ENCODE measurements at places on chromosomes 4 and X.

DNA sequence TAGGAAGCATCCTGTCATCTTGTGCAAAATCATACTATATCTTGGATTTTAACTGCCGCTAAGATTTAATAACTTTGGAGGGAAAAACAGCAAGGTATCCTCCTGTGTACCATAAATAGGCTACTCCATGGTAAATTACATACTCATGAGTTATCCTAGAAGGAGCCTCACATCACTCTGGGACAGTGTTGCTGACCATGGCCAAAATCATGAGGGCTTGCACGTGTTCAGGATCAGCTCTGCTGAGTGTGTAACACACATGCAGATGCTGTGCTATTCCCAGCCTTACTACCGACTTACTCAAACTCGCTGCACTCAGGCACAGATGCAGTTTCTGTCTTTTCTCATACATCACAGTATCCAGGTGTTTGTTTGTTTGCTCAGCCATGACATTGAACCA, 56.6 kb downstream of the DKK2 start:
- no peak for DNase-seq

DNA sequence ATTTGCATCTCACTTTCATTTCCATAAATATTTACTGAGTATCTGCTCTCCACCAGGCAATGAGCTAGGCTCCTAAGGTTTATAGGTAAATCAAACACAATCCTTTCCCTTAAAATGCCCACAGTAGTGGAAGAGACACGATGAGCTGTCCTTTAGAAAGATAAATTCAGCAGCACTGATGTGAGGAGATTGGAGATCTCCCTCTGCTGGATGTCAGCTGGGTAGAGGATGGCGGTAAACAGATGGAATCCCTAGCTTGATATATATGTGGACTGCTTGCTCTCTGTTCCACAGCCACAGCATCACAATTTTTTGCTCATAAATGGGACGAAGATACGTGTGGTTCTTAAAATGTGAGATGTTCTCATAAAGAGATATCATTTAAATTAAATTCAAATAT, 216.4 kb upstream of the RASGEF1B start:
- DNase-seq: no peak

GRCh38 chr4:38082424-38083385, 122.5 kb downstream of the PTTG2 start:
- no peak for DNase-seq

- no peak for DNase-seq
Measured at GRCh38 chr4:113447061-113447460, 314.5 kb downstream of the CAMK2D start.

- DNase-seq: no peak
Measured at GRCh38 chr4:138460477-138461414, 218.6 kb upstream of the SLC7A11 start.

DNA sequence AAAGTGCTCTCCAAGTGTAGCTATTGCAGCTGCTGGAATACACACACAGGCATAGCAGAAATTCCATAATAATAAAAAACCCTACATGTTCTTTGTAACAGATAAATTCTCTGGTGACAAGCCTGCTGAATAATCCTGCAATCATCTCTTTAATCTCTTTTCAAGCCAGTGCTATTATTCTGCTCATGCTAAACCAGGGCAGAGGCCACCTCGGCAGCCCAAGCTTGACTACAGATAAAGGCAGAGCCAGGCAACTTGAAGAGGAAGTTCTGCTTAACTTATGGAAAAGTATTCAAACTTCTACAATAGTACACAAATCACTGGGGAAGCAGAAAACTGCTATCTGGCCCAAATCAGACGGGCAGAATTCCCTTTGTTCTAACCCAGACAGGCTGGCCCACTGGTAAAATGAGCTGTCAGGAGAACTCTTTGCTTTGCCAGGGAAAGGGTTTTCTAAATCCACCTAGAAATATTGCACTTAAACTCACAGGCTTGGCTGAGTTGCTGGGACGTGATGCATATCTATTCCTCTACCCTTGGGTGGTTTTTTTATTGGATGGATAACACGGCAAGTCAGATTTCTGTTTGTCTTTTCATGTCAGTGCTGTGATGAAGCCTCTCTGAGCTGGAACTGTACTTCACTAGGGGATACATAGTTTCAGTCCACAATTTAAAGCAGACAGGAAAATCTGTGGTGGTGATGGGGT, 70.5 kb downstream of the GATB start:
- no peak for DNase-seq

DNA sequence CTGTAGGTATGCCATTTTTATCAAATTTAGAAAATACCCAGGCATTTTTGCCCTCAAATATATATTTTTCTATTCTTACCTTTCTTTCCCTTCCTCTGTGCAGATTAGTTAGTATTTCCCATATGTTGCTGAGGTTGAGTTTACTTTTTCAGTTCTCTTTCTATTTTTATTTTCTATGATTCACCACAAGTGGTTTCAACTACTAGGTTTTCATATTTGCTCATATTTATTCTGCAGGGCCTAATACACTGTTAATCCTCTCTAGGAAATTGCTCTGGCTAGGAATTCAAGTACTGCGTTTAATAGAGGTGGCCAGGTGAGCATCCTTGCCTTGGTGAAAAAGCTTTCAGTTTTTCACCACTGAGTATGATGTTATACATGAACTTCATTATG, 1535.3 kb upstream of the PCDH10 start:
- no peak for DNase-seq

DNA sequence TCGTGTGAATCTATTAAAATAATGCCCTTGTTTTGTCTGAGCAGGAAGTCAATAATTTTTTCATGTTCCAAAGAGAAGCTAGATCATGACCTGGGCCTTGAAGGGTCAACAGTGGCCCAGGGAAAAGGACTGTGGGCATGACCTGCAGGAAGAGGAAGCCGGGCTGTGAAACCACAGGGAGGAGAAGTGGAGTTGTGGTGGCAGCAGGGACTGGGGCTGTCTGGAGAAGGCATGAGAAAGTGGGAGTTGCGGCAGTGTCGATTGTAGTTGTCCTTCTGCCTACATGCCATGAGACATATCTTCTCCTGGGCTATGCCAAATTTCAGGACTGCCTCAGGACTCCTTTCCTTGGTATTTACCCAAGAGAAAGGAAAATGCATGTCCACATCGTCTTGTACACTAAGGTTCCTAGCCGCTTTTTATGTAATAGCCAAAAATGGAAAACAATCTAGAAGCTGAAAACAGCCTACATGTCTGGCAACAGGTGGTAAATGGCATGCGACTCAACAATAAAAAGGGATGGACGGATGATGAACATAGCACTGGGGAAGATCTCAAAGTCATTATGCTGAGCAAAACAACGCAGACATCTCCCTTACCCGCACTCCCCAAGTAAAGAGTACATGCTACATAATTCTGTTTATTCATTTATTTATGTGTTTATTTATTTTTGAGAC, 13.6 kb upstream of the PTTG2 start:
- DNase-seq: no peak
